ENCODE measurements at places on chromosomes 1 and 21.

DNA sequence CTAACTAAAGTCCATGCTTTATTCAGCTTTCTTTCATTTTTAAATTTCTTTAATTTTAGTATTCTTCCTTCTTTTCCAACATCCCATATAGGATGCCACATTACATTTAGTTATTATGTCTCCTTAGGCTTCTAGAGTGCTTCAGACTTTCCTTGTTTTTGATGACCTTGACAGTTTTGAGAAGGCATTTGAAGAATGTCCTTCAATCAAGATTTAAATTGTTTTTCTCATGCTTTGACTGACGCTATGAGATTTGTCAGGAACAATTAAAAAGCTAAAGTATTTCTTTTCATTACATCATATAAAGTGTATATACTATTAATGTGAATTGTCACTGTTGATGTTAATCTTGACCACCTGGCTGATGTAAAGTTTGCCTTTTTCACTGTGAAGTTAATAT lies 173.7 kb upstream of the LYPLAL1 start:
- no peak for DNase-seq

DNA sequence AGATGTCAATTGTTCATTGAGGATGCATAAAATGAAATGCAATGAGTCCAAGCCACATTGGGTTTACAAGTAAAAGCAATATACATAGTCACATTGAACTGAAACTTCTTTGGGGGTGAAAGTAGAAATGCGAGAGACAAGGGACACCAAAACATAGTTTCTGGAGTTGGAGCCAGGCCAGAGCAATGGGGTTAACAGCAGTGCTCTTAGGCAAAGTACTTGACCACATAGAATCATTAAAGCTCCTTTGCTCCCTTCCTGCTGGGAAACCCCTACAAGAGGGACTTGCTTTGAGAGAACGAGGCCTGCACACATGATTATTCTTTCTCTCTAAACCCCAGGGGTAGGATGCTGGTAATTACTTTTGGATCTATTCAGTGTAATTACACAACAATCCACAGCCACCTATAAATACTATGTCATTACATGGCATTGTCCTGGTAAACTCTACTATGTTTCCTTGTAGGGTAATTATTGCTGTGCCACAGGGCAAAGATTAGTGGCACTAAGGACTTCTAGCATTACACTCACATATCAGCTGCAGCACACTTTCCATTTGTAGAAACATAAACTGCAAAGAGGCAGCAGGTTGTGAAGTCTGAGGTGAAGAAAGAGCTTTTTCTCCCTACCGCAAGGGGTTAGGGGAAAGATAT lies 421.6 kb upstream of the PBX1 start:
- DNase-seq, result no peak

DNA sequence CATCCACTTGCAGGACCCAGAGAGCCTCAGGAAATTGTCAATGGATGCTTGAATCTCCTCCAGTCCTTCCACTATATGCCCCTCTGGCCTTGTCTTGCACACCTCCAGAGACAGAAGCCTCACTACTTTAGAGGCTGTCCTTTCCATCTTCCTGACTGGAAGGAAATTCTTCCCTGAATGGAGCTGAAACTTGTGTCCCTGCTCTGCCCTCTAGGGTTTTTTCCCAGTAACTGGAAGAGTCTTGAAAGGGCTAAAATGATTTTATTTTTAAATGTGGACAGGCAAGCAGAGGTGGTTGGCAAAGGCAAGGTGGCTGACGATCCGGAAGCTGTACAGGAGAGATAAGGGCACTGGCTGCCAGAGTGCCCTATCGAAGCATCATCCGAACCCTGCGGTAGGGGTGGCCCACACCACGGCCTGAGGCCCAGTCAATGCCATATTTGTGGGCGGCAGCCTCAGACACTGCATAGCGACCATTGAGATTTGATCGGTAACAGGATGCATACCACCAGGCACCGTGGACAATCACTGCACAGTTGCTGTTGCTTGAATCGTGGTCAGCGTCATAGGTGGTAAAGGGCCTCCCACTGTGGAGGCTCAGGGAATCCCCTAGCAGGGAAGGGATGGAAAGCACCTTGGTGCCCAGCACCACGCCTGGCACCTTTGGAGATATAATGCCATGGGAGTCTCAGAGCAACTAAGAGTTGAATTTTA lies 2.3 kb upstream of the MAP3K6 start:
- no peak for DNase-seq

DNA sequence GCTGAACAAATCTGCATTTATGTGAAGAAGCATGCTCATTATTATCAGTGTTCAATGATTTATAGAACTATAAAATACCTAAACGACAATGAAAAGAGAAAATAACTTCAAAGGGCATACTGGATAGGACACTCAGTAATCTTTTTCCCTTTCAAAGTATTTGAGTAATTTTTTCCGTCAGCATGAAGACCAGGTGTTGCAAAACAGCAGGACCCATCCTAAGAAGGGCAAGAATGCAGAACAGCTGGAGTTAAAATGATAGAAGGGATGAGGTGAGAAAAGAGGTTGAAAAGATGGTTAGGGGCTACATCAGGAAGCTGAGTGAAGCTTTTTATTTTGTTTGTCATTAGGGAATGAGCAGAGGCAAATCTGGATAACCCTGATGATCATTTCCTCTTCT lies 7.1 kb upstream of the RGS18 start:
- DNase-seq, result no peak

GRCh38 chr1:24870551-24871195 lies 59.4 kb downstream of the RUNX3 start:
- DNase-seq, result no peak

GRCh38 chr1:15640667-15641066 lies 23.4 kb downstream of the DDI2 start:
- DNase-seq, result no peak

GRCh38 chr1:226453015-226453704 lies 45.3 kb upstream of the PARP1 start:
- no peak for DNase-seq

DNA sequence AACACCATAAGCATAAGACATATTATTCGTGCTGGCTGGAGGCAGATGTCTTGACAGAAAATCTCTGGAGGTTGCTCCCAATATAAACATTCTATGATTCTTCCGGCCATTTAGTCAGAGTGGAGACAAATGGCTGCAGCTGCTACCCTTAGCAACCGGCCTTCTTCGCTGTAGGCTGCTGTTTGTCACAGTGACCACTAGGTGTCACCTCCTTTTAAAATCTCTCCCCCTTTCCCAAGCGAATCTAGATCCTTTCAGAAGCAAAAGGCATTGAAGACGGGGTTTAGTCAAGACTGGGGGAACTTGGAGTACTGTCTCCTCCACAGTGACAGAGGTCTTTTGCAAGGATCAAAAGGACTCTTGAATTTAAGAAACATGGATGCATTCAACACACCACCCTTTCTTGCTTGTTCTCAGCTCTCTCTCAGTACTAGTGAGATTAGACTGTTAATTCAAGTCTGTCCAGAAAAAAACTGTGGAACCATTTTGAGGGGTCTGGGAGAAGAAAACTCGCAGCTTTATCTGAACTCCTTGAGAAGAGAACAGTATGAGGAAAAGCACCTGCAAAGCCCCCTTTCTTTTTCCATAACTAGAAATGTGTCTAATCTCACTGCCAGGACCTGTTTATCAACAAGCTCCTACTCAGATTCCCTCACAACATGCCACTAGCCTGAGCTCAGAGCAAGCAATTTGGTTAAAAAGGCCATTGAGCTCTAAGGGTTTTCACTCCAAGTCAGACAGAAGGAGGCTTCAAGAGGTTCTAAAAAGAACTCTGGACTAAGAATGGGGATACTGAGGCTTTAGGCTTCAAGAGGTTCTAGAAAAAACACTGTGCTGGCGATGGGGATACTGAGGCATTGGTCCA lies 408.3 kb upstream of the PLXNA2 start:
- peak; percentile 22 for DNase-seq

- no peak for DNase-seq
Observed at GRCh38 chr1:167938080-167938636, 1.3 kb upstream of the MPC2 start.

DNA sequence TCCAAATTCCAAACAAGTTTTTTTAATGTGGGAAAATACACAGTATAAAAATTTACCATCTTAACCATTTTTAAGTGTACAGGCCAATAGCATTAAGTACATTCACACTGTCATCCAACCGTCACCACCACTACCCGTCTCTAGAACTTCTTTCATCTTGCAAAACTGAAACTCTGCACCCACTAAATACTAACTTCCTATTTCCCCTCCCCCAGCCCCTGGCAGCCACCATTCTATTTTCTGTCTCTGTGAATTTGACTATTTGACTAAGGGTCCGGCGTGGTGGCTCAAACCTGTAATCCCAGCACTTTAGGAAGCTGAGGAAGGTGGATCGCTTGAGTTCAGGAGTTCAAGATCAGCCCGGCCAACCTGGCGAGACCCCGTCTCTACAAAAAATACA lies 36.1 kb downstream of the CLSTN1 start:
- DNase-seq, result peak; percentile 53

GRCh38 chr1:184914149-184914548 lies 60.2 kb downstream of the NIBAN1 start:
- DNase-seq, result no peak

DNA sequence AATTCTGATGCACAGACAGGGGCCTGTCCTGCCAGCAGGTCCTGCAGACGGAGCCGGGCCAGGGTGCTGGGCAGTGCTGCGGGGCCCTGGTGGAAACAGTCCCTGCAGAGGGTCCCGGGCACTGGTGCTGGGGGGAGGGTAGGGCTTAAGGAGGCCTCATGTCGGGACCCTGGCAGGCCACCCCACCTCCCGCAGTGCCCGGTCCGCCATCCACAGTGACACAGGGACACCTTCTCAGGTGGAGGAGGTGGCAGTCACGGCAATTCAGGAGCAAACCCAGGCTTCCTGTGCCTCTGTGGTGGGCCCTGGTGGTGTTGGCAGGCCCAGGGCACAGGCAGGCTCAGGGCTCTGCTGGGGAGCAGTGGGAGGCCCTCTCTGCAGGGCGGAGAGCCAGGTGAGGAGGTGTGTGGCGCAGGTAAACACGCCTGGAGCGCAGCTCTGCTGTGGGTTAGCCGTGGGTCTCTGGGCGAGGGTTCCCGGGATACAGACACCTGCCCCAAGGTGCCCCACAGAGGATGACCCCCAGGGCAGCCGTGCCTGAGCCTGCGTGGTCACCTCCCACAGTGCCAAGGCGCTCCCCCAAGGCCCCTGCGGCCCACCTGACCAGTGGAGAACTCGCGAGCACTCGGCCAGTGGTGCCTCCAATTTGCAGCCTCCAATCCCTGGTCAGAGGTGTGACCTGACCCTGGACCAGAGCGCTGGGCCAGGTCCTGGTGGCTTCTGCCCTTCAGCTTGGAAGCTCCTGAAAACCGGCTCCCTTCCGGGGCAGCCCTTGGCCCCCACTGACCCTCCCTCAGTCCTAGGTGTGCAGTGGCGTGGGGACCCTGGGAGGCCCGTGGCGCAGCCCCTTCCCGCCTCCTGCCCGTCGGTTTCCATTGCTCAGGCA lies 19.2 kb downstream of the COL18A1 start:
- no peak for DNase-seq

DNA sequence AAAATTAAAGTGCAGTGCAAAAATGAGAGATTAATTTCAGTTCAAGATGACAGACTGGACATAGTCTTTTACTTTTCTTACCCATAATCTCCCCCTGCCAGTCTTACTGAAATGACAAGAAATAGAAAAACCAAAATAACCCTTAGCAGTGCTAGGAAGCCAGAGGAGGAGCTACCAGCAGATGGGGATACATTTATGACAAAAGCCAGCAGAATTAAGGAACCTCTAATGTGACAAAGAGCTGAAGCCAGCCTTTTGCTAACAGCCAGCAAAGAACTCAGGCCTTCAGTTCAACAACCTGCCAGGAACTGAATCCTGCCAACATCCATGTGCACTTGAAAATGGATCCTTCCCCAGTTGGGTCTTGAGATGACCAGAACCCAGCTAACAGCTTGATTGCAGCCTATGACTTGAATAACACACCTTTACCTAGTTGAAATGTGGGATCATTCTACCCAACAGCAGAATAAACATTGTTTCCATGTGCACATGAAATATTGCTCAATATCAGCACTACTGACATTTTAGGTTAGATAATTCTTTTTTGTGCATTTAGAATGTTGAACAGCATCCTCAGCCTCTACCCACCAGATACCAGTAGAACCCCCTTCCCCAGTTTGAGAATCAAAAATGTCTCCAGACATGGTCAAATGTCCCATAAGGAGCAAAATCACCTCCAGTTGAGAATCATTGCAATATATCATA lies 7.9 kb upstream of the TRAF5 start:
- DNase-seq, result no peak

DNA sequence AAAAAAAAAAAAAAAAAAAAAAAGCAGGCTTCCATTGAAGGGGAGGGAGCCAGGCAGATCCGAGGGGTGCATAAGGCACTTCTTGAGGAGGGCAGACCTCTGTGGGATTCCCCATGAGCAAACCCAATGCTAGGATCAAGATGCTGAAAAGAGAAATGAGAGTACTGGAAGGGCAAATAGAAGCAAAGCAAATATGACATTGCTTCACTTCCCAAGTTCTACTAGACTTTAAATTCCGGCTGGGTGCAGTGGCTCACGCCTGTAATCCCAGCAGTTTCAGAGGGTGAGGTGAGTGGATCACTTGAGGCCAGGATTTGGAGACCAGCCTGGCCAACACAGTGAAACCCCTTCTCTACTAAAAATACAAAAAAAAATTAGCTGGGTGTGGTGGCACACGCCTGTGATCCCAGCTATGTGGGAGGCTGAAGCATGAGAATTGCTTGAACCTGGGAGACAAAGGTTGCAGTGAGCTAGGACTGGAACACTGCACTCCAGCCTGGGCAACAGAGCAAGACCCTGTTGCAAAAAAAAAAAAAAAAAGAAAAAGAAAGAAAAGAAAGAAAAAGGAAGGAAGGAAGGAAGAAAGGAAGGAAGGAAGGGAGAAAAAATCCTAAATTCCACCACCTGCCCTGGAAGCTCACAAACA lies 23.1 kb upstream of the PALMD start:
- DNase-seq, result no peak

GRCh38 chr1:200302921-200303290 lies 106.9 kb downstream of the ZNF281 start:
- no peak for DNase-seq

GRCh38 chr1:35876988-35877387 lies 6.0 kb upstream of the AGO1 start:
- no peak for DNase-seq

DNA sequence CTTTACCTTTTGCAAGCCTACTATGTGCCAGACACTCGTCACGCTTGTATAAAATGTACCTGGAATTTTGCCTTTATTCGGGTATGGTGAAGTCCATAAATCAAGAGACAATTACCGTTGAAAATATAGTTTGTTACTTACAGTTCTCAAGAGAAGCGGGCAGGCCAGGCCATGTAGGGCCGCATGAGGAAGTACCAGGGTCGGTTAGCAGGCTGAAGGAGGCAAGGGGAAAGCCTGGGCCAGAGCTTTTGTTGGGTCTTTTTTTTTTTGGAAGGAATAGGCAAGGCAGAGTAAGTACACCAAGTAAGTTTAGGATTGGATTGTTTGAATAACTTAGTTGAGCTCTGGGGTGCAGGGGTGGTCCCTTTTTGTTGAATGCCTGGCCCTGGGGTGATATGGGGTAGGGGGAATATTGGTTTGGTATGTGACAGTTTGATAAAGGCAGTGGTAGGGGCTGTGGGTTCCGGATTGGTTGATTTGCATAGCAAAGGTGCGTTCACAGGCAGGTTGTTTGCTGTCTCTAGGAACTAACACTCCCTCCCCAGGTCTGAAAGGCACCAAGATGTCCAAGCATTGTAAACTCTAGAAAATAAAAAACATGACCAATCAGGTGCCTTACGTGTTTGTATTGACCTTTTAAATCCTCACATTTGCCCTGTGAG lies 80.7 kb downstream of the KAZN start:
- no peak for DNase-seq
